ENCODE measurements at places on chromosomes 7 and 10.
A peak's percentile ranks its signal among the peaks of the same experiment; 100 is the strongest.

DNA sequence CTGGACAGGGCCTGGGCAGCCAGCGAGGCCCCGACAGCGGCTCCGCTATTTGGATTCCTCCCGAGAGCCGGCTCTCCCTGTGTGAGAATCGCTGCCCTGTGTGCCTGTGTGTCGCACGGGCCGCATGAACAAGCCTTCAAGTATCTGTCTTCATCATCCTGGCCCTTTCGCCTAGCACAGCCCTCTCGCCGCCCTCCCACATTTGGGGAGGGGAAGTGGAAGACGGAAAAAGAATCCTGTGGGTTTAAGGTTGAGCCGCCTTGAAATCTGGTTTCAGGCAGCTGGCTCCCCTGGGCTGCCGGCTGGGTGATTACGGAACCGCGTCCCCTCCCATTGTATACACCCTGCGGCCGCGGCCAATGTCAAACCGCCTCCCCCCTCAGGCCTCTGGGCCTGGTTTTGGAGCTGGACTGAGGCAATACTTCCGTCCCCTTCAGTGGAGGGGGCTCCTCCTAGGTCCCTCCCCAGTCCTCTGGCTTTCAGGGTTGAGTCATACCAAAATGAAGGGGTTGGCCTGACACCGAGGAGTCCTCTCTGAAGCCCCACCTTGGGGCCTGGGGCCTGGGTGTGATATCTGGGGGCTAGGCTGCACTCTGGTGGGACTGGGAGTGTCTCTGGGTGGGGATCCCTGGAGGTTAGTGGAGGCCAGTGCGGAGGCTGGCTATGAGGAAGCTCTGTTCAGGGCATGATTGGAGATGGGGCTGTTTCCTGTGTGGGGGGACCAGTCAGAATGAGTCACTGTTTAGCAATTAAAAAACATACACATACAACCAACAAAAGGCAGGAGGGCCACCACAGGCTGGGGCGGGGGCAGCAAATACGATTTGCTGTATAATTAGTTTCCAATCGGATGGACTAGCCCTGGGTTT lies 1.7 kb downstream of the TRIM8 start:
- peak; percentile 68 for DNase-seq

- no peak for DNase-seq
These were observed 42.8 kb downstream of the RBM20 start for GRCh38 chr10:110686949-110687348.

GRCh38 chr7:99693427-99694200 lies 13.8 kb upstream of the CYP3A5 start:
- no peak for DNase-seq

DNA sequence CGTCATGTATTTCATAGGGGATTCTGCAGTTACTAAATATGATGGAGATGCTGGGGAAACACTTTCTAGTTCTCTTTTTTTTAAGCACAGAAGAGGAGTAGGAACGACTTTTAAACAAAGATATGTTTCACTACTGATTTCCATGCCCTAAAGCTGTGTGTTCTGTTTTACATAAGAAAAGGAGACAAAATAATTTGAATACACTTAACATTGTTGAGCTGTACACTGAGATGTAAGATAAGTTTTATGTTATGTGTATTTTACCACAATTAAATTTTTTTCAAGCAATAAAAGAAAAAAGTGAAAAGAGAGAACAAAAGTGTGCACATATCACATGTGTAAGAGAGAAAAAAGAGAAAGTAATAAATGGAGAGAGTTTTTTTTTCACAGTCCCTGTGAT lies 408.2 kb downstream of the PHTF2 start:
- DNase-seq = no peak

- no peak for DNase-seq
These were observed 223.2 kb upstream of the IGFBP3 start for GRCh38 chr7:46143949-46144917.

DNA sequence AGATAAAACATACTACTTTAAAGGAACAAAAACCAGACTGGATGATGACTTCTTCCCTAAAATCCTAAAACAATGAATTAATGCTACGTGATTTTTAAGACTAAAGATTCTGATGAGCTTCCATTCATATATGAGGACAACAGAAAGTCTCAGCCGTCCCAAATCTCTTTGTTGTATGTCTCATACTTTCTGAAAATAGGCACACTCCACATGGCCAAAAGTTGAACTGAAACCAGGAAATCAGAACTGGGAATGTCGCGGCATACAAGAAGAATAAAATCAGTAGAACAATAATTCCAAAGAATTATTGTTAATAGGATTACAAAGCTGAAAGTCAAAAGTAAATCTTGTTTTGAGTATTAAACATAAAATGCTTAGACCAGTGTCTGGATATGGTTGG lies 195.4 kb upstream of the GHITM start:
- DNase-seq = no peak

DNA sequence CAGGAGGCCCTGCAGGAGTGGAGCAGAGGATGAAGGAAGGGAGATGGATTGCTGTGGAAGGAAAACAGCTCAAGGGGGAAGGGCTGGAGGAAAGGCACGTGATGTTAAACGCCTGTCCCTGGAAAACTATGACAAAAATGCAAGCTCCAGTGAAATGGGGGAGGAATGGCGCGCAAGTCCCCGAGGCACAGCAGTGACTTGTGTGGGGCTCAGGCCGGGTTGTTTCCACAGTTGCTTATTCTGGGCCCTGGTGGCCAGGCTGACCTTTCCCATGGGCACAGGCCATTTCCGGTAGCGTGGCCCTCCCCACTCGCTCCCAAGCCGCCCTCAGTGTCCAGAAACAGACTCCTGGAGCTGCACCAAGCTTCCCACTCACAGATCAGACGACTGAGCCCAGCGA lies 68.1 kb upstream of the PDGFA start:
- DNase-seq = no peak

GRCh38 chr7:132255898-132256297 lies 320.4 kb downstream of the PLXNA4 start:
- DNase-seq = no peak

DNA sequence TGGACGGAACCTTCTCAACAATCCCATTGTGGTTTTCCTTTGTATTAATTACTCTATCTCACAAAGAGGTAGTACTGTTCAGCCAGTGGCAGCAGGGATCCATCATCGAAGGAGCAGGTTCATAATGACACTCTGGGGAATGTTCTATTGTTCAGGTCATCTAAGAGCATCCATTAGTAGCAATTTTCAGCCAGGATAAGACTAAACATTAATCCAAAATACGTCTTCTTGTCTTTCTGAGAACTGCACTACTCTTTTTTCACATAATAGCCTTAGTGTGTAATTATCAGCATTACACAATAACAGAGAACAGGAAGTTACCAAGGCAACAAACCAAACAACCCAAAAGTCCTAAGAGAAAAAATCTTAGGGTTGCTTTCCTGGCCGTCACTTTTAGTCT lies 259.5 kb upstream of the VWC2 start:
- no peak for DNase-seq

GRCh38 chr7:106015381-106016218 lies 52.5 kb downstream of the CDHR3 start:
- DNase-seq = no peak

DNA sequence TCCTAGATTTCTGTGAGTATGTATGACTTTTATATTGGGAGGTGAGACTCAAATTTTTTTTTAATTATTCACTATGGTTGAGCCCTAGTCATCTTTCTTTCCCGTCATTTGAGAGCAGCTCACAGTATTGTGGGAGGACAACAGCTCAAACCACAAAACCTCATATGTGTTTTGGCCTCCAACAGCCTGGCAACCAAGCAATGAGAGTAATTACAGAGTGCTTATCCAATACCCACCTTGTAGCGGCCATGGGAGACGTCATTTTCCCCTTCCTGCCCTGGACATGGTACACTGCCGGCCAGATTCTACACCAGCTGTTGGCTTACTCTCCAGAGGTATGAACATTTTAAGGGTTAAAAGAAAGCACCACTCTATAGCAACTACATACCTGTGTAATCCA lies 49.1 kb downstream of the DOCK4 start:
- DNase-seq = no peak

GRCh38 chr7:739455-739982 lies 12.4 kb upstream of the PRKAR1B start:
- no peak for DNase-seq

- no peak for DNase-seq
These were observed 120.0 kb downstream of the ADAM12 start for GRCh38 chr10:126268013-126268920.

DNA sequence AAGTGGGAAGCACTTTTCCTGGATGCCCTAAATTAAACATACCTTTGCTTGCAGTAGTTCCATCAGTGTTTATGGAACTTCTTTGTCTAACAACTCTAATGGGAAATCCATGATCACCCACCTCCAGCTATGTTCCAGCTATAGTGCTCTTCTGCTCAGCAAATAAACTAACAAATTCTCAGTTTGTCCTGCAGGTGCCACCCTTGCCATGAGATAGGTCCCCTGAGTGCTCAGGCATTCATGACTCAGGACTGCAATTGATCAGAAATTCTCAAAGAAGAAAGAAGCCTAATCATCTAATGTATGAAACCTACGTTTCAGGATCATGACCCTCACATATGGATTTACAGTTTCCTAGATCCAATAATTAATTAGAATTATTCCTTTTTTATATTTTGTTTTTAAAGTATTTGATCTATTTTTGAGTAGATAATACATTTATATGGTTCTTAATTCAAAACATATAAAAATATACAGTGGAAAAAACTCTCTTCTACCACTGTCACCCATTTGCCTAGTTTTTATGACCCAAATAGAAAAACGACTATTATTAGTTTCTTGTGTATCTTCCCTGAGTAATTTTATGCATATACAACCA lies 48.7 kb upstream of the DYNC1I1 start:
- no peak for DNase-seq
